ENCODE measurements at places on chromosomes 2 and 18. TPM values are rescaled to one million over a fixed set of nuclear protein-coding genes. Genes with fewer than 3 reads are reported as not detected.

Gene CABLES1
- 7.4 TPM for total RNA-seq

DNA sequence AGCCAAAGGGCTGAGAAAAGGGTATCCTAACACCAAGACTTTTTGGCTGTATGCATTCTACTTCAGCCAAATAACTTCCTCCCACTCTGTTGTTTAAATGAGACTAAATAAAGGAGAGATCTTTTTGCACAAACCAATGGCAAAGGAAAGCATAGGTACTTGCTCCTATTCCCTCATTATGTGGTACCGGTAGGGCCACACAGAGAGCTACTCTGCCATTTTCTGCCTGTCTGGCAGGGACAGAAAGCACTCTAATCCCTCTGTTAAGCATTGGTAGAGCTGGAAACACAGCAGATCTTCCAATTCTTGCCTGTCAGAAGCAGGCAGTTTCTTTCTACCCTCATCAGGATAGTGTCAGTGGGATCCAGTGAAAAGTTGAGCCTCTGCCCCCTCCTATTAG lies 918.3 kb upstream of the TMEFF2 start:
- no peak overlapping the region for H3K4me3 ChIP-seq
- H3K36me3 ChIP-seq, result no peaks in the 10 kb centered on the region
- no peak overlapping the region for H3K27ac ChIP-seq
- H3K27me3 ChIP-seq, result no peaks in the 10 kb centered on the region
- DNase-seq, result no peak

Gene ANXA4
- total RNA-seq, result 24.8 TPM

DNA sequence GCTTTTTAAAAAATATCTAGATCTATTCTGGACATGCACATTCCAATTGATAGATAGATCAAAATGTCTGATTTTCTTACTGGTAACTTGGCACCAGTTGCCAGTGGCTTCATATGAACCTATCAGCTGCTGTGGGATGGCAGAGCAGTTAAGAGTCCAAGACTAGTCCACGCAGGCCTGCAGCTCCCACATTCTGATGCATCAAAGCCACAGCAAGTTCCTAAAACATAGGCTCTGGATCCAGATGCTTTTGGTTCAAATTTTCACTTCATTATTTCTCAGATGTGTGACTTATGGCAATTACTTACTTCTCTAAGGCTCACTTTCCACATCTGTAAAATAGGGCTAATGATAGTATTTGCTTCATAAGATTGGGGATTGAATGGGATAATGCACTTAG lies 48.0 kb upstream of the CYP1B1 start:
- no peaks in the 10 kb centered on the region for H3K27me3 ChIP-seq
- no peak overlapping the region for H3K27ac ChIP-seq
- H3K36me3 ChIP-seq, result no peaks in the 10 kb centered on the region
